ENCODE measurements at places on chromosomes 11 and 22.

- no peak for DNase-seq
Measured at GRCh38 chr11:66417000-66417399, 3.8 kb upstream of the NPAS4 start.

- no peak for DNase-seq
Measured at GRCh38 chr11:129141748-129142523, 50.2 kb downstream of the ARHGAP32 start.

- DNase-seq = no peak
Measured at GRCh38 chr22:33792832-33793231, 127.4 kb downstream of the LARGE1 start.

- peak; percentile 74 for DNase-seq
Measured at GRCh38 chr11:66068923-66069714, 953 bp upstream of the PACS1 start.

DNA sequence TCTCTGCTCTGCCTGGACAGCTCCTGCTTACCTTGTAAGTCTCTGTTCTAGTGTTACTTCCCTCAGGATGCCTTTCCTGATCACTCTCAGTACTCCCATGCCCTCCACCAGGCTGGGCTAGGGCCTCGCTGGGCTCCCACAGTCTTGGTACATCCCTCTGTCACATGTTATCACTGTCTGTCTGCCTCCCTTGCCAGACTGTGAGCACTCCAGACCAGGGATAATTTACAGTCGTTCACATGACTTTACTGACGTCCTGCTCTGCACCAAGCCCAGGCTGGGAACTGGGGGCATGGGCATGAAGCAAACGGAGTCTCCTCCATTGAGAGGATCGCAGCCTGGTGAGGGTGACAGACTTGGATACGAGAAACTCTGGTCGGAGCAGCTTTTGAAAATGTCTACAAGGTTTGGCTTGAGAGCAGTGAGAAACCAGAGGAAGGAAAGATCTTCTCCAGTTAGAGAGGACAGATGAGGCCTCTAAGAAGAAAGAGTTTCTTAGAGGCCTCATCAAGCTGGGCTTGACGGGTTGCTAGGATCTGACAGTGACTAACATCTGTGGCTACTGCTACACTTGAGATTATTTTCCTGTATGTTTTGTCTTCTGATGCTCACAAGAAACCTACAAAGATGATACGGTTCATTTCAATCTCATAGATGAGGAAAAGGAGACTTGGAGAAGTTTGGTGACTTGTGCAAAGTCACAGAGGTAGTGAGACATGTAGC, 12.5 kb downstream of the USP35 start:
- no peak for DNase-seq

DNA sequence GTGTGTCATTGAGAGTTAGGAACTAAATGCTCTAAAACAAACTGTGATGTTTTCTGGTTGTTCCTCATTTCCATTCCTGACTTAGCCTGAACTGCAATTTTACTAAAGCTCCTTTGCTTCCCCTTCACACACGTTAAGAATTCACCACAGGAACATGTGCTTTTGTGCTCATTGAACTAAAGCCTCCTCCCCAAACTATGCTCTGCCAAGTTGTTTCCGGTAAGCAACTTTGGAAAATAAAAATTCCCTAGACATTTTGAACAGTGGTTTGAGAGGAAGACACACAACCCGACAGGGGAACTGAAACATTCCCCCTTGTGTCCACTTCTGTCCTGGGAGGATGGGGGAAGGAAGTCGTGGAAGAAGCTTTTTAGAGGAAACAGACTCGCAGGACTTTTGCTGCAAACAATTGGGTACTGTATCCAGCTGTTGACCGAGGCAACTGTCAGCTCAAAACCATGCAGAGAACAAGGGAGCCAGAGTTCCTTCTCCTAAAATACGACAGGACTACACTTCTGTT, 66.9 kb downstream of the GAB2 start:
- no peak for DNase-seq
